GM12878 (cell line): ENCODE measurements at places on chromosomes 16 and 17. TPM values are rescaled to one million over a fixed set of nuclear protein-coding genes. Genes with fewer than 3 reads are reported as not detected.

GRCh38 chr17:1032391-1032790, 35.5 kb downstream of the TIMM22 start:
- DNase-seq = no peak

Gene CEMP1
- 0.15 TPM in 1 of 2 replicates, not detected in the other for total RNA-seq

GRCh38 chr17:29181226-29181625, 1.0 kb upstream of the MYO18A start:
- DNase-seq = no peak

Gene C16orf46
- not detected in 2 replicates for total RNA-seq

DNA sequence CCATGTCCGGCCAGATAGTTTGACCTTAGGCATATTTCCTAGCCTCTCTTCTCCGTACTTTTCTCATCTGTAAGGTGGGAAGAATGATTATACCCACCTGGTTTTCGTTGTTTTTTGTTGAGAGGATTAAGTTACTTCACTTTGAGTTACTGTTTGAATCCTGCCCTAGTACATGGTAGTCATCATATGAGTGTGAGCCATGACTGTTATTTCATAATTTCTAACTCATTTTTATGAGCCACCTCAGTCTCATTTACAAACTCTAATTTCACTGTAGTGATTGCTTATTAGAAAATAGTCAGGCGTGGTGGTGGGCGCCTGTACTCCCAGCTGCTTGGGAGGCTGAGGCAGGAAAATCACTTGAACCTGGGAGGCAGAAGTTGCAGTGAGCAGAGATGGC, 45.1 kb downstream of the YPEL2 start:
- no peak for DNase-seq

DNA sequence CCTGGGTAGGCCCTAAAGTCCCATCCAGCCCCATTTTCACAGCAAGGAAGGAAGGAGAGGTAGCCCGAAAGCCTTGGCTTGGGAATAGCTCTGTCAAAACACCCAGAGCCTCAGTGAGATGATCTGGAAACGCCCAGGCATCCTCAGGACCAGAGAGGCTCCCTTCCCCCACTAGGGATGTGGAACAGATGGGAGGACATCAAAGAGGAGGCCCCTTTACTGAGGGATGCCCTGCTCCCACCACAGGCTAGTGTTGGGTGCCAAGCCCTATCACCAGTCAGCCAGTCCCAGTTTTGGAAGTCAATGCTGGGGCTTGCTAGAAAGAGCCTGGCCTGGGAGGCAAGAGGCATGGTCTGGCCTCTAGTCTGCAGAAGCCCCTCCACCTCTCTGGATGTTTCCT, 4.7 kb downstream of the TPPP3 start:
- DNase-seq = no peak

- DNase-seq = no peak
These were observed 45.8 kb downstream of the PITPNC1 start for GRCh38 chr17:67422897-67423296.

DNA sequence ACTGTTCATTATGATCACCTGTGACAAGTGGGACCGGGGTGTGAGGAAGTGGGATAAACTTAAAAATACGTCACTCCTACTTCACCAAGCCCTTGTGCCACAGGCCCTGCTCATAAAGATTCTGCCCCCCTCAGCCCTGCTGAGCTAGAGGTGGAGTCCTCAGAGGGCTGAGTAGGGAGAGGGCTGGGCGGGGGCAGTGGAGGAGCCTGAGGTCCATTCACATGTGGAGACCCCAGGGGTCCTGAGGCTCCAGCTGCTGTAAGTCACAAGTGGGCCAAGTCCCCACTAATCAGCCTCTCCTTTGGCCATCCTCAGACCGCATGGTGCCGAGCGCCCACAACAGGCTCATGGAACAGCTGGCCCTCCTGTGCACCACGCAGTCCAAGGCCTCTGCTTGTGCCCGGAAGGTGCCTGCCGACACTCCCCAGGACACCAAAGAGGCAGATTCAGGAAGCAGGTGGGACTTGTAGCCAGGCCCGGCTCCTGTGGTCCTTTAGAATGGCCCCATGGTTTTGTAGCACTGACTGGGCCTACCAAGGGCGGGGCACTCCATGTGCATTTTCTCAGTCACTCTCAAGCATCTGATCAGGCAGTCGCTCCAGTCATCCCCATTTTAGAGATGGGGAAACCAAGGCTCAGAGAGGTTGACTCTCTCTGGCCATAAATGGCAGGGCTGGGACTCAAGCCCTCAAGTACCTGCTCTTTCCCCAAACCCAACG, 10.4 kb downstream of the DNAAF8 start:
- no peak for DNase-seq

GRCh38 chr16:70418993-70419318, 19.9 kb downstream of the ST3GAL2 start:
- DNase-seq = no peak

- peak; percentile 3 for DNase-seq
These were observed 127.2 kb downstream of the HS3ST3B1 start for GRCh38 chr17:14427900-14428647.

DNA sequence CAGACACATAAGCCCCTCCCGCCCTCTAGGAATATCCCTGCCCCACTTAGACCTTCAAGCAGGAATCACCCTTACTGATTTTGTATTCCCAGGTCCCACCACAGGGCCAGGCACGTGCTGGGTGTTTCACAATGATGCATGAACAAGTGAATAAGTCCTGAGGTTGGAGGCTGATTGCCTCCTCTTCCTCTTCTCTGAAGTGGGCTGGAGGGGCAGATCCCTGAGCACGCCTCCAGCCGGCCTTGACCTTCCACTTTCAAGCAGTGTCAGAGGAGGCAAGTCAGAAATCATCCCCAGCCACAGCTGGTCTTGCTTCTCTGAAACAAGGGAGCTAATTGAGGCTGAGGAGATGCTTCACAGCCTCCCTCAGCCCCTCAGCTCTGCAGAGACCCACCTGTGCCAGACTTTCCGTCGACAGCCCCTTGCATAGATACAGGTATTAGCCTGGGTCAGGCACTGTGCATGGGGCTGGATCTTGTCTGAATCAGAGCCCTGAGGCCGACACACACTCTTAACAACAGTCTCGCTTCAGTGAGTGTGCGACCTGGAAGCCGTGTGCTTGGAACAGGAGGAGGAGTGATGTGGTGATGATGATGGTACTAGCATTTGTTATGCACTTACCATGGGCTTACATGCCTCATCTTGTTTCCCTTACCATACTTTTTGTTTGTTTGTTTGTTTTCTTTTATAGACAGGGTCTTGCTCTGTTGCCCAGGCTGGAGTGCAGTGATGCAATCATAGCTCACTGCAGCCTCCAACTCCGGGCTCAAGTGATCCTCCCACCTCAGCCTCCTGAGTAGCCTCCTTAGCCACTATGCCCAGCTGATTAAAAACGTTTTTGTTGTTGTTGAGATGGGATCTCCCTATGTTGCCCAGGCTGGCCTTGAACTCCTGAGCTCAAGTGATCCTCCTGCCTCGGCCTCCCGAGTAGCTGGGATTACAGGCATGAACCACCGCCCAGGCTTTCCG, 15.0 kb downstream of the MRM1 start:
- DNase-seq = no peak

- DNase-seq = no peak
These were observed 16.2 kb upstream of the CPHXL start for GRCh38 chr16:75742424-75743047.

Gene INCA1
- total RNA-seq = 0.21 and 0.29 TPM in 2 replicates

Gene WIPI1
- 23.9 and 24.2 TPM in 2 replicates for total RNA-seq

Gene SEC14L5
- total RNA-seq = not detected in 2 replicates

Gene NPIPB2
- 9.1 and 13.2 TPM in 2 replicates for total RNA-seq

GRCh38 chr16:57148481-57148880, 37.4 kb downstream of the PSME3IP1 start:
- no peak for DNase-seq

- DNase-seq = no peak
These were observed 575.8 kb downstream of the TOX3 start for GRCh38 chr16:51971184-51971583.

Gene CCP110
- total RNA-seq = 18.7 and 25.1 TPM in 2 replicates

DNA sequence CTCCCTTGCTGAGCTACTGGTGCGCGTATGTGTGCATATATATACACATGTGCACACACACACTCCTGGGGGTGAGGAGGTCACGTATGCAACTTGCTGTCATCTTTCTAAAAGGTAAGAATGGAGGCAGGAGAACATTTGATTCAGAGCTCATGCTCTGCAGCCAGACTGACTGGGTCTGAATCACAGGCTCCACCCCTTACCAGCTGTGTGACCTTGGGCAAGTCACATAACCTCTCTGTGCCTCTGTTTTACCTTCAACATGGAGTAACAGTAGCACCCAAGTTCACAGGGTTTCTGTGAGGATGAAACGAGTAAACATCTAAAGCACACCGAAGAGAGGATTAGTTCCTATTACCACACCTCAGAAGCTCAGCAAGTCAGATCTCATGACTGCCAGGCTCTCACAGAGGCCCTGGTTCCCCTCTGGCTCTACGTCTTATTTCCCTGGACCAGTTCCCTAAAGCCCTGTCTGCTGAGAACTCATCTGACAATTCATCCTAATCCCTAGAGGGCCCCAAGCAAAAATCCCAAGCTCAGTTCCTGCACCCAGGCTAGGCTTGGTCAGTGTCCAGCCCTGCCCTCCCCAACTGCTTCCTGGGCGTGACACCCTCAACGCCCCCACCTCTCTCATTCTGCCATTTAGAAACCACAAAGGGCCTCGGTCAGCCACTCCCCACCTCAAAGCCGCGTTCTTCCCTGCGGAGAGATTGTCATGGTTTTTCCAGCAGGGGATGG, 28.7 kb downstream of the ABR start:
- no peak for DNase-seq

Gene ACSM2B
- total RNA-seq = 0.13 TPM in 1 of 2 replicates, not detected in the other

DNA sequence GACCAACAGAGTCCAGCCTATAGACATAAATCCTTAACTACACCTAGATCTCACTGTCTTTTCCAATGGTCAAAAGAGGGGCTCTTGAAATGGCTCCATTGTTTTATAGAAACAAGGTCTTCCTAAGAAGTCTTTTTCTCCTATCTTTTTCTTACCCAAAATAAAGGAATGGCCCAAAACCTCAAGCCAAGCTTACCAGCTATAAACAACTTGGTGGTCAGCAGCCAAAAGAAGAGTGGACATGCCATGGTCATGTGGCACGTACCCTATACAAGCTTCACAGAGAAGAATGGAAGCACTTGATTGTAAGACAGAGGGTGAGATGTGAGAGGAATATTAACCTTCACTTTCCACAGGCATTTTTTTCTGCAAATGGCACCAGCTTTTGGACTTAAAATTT, 82.1 kb upstream of the GNAO1 start:
- DNase-seq = no peak

DNA sequence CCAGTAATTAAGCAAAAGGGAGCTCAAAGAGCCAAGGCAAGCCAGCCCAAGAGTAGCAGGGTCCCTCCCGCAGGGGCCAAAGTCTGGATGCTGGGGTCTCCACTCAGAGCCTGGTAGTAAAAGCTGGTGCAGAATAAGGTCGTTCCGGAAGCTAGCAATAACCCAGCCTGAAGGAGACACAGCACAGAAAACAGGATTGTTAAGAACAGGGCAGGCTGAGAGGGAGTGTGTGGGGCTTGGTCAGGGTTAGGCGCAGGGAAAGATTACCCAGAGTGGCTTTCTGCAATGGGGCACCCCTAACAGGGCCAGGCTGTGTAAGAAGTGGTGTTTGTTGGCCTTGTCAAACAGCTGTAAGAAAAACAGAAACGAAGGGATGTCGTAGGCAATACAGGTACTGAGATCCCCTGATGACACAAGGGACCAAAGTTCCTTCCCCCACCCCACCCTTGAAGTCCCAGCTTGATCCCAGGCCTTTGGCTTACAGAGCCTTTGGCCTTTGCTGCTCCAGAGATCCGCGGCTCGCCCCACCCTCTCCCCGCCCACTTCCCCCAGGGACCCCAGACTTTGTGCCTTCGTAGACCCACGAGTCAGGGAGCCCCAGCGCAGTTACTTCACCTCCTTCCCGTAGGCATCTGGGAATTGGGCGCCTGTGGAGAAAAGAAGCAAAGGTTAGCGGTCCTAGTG, 712 bp downstream of the TMEM256 start:
- DNase-seq = no peak

Gene SKAP1
- 36.6 and 38.4 TPM in 2 replicates for total RNA-seq

GRCh38 chr17:2123375-2124251, 68.7 kb downstream of the HIC1 start:
- no peak for DNase-seq

Gene RNF222
- not detected in 2 replicates for total RNA-seq

- DNase-seq = no peak
These were observed 11.0 kb upstream of the CRISPLD2 start for GRCh38 chr16:84808826-84809225.

- peak; percentile 76 for DNase-seq
These were observed 151.7 kb downstream of the PRKCB start for GRCh38 chr16:23987443-23987842.

Gene CDH16
- total RNA-seq = not detected in 2 replicates

- peak; percentile 70 for DNase-seq
These were observed 31.7 kb upstream of the KCNJ2 start for GRCh38 chr17:70137451-70138230.

Gene ARL5C
- total RNA-seq = not detected in 2 replicates

- DNase-seq = no peak
These were observed 6.0 kb downstream of the MYO1D start for GRCh38 chr17:32870969-32871368.

Gene CA4
- not detected in 2 replicates for total RNA-seq

Gene CCL17
- total RNA-seq = 33.1 and 39.5 TPM in 2 replicates

GRCh38 chr16:86505185-86505898, 5.0 kb upstream of the FOXF1 start:
- no peak for DNase-seq

- DNase-seq = no peak
These were observed 2.6 kb downstream of the ARHGAP17 start for GRCh38 chr16:25012525-25012991.

Gene SLC16A13
- 11.9 and 12.1 TPM in 2 replicates for total RNA-seq

GRCh38 chr17:19510903-19511302, 22.8 kb upstream of the SLC47A1 start:
- DNase-seq = no peak

Gene ABI3
- 64.8 and 67.0 TPM in 2 replicates for total RNA-seq
